ENCODE measurements at places on chromosomes 5 and 9.

- no peak for DNase-seq
Observed at GRCh38 chr5:103441523-103441922, 121.1 kb downstream of the NUDT12 start.

- no peak for DNase-seq
Observed at GRCh38 chr5:141834331-141834730, 43.9 kb downstream of the PCDH1 start.

DNA sequence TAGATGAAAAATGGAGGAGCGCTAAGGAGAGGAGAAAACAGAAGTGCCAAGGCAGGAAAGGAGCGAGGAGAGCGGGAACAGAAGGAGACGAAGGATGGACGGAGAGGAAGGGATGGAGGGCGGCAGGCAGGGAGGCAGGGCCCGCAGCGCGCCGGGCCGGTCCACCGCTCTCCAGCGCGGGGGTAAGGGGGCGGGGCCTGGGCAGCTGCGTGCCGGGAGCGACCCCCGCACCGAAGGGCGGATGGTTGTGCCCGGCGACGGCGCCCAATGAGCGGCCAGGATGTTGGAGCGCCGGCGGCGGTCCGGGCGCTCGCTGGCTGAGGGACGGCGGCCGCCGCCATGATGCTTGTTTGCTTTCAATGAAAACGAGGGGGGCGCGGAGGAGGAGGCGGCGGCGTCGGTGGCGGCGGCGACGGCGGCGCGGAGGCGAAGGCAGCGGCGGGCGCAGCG is at the start of gene CNOT6:
Gene CNOT6 (plus strand): TSS at position 320 of the 450 bp plus-strand sequence. CDS start 34,898 bp downstream, outside the sequence.
- peak; percentile 96 for DNase-seq

DNA sequence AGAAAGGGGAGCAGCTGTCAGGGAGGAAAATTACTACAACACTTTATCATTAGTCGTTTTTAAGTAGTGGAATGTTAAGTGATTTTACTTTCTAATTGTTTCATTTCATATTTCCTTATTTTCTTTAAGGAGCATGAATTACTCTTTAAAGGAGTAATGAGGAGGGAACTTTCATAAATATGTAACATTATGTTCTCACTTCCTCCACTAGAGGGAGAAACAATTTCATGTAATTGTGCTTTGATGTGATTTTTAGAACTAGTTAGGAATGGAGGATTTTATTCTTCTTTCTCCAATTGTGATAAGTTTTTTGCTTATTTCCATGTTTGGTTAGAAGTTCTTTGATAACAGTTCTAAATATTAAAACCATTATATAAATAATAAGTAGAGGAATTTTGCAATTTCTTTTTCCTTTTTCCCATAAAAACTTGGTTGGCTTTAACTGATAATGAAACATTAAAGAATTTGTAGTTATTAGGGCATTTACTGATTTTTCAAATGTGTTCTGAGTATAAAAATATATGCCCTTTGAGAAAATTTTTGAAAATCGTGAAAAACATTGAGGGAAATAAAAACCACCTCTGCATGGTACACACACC is 25.6 kb downstream of the CEP78 start:
- peak; percentile 16 for DNase-seq

- DNase-seq, result no peak
Observed at GRCh38 chr5:147332658-147333057, 97.8 kb downstream of the STK32A start.

DNA sequence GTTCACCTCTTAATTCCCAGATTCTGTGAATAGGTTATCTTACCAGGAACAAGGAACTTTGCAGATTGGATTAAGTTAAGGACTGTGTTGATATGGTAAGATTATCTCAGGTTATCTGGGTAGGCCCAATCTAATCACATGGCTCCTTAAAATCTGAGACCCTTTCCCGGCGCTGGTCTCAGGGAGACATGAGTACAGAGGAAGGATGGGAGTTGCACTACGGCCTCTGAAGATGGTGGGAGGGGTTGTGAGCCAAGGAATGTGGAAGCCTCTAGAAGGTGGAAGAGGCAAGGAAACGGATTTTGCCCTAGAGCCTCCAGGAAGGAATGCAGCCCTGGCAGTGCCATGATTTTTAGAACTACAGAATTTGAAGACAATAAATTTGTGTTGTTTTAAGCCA is 95.1 kb downstream of the AK8 start:
- DNase-seq, result no peak

GRCh38 chr5:5348576-5348975 is 73.9 kb upstream of the ICE1 start:
- DNase-seq, result no peak

GRCh38 chr9:133979273-133979920 is 12.7 kb downstream of the VAV2 start:
- no peak for DNase-seq

GRCh38 chr9:128206916-128207910 is 4.0 kb downstream of the DNM1 start:
- no peak for DNase-seq

DNA sequence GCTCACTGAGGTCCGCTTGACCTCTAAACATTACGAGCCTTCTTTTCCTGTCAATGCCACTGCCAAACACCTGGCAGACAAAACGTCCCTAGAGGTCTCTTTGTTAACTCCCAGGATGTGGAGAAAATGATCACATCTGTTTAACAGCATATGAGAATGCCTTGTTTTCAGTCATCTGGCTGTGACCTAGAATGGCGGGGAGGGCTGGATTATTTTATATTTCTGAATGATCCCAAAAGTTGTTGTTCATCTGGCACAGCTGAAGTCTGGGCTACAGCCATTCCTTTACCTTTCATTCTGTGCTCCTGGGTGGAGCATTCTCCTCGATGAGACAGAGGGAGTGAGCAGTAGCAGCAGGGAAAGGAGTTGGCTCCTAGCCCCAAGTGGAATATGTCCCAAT is 138.2 kb downstream of the PRDM6 start:
- DNase-seq, result no peak

DNA sequence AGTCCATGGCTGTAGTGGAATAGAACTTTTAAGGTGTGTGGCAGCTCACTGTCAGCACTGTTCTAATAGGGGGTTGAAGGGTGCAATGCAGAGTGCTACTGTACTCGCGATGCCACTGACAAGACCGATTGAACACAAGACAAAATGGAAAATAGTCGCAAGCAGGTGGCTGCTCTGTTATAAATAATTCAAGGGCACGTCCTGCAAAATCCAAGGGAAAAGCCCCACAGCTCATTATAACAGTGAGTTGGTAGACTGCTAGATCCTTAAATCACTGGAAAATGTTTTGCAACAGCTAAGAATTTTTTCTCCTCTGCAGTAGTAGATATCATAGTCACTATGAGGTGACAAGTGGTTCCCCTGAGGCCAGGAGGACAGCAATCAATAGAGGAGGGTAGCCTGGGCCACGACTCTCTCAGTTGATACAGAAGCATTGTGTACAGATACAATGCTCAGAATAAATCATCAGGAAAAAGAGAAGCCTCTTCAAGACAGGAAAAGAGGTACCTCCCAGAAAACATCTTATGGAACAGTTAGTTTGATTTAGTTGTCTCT is 926.3 kb downstream of the TLE4 start:
- no peak for DNase-seq

DNA sequence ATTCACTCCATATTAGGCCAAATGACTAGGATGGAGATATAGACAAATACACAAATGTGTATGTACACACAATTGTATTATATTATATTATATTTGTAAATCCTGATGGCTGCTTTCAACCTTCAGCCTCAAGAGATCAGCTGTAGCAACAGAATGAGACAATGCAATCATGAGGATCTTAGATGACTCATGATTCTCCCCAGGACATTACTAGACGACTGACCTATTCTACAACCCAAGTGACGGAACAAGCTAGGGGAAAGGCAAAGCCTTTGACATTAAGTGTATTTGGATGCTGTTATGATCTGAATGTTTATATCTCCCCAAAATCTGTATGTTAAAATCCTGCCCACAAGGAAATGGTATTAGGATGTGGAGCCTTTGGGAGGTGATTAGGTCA is 66.5 kb downstream of the COX7C start:
- DNase-seq, result no peak

- no peak for DNase-seq
Observed at GRCh38 chr9:117809751-117810150, 105.5 kb downstream of the TLR4 start.

DNA sequence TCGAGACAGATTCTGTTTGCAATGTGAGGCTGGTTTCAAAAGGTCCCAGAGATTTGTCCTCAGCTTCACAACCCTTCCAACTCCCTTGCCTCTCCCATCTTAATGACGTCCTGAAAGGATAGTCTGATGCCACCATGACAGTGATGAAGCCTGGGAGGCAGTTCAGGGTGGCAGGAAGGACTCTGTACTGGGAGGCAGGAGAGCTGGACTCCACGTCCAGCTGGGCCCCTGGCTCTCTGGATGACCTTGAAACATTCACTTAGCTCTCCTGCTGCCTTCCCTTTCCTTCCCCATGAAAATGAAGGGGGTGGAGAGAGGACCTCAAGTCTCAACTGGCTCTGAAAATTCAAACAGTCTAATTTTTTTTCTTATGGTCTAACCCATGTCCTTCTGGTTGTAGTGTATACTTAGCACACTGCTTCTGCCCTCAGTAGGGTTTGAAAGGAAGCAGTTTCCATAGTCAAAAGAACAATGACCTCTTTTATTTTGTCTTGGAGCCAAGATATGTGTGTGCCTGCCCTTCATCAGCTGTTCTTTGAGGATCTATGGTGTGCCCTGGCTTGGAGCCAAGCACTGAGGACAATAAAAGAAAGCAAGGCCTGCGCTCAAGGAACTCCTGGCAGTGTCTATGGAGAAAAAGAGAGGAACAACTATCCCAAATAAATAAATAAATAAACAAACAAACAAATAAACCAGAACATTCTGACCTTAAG is 188.3 kb downstream of the GRIA1 start:
- no peak for DNase-seq

GRCh38 chr9:136201609-136202453 is 3.1 kb downstream of the LHX3 start:
- no peak for DNase-seq

DNA sequence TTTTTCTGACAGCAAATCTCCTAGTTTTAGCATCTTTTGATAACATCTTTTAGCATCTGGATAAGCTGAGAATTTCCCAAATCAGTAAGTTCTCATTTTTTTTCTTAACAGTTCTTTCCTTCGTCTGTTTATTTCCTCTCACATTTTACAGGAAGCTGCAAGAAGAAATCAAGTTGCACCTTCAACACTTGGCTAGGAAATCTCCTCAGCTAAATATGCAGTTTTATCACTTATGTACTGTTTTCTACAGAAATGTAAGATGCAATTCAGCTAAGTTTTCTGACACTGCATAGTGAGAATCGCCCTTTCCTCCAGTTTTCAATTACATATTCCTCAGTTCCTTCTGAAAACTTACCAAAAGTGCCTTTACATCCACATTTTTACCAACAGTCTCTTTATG is 59.0 kb upstream of the MSX2 start:
- DNase-seq, result no peak

DNA sequence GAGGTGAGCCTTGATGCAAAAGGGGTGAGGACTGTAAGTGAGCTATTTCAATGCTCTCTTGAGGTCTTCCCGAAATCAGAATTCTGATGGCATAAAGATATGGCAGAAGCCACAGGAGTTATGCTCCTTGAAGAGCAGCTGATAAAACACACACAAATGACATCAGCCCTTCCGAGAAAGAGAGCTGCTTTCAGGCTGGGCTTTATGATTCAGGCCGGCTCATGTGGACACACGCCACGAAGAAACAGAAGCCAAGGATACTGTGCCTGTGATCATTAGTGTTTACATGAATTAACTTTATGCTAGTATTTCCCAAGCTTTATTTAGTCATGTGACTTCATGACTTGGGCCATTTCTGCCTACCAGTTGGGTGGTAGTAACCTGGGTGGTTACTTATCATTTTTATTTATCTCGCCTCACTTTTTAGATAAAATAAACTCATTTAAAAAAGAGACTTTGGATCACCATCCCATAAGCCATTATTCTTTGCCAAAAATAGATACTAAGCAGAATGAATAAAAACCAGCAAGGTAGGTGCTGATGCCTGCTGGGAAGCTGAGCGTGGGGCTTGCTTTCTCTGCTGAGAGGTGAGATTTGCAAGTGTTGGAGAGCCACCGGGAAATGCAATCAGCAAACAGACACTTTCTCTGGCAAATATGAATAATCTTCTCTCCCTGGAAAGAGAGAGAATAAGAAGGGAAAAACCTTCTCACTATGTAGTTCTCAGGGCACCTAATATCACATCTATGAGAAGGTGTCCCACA is 73.0 kb upstream of the SLC25A51 start:
- DNase-seq, result no peak

DNA sequence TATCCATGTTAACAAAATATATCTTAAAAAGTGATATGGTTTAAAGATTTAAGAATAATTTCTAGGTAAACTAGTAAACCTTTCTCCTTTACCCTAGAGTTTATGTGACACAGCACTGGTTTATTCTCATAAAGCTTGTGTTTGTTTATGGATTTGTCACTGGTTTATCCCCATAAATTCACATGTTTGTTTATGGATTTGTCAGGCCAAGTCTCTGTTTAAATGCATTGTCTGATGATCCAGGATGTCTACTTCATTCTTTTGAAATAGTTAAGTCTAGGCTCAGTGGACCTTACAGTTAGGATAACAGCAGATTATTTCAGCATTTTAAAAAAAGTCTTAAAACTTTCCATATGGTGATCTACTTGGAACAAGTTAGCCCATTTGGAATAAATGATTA is 334.0 kb downstream of the ARRDC3 start:
- no peak for DNase-seq

- no peak for DNase-seq
Observed at GRCh38 chr5:179322071-179323025, 22.9 kb downstream of the ADAMTS2 start.

- no peak for DNase-seq
Observed at GRCh38 chr9:134028575-134029247, 3.4 kb downstream of the BRD3OS start.

DNA sequence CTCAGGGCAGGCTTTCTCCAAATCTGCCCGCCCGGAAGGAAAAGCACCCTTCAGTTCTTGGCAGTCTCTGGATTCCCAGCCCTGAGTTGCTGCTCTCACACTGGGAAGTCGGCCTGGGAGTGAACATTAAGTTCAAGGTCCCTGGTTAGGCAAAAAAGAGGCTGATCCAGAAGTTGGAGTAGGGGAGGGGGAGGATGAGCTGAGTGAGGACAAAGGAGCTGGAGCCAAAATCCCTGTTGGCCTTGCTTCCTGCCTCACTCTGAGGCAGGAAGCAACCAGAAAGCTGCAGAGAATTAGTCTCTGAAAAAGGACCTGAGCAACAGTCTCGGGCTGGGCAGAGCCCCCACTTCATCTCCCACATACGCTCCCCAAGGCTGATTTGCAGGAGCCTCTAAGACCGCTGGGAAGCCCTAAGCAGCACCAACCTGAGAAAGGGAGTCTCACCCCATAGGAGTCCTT is 15.0 kb upstream of the RPS14 start:
- no peak for DNase-seq

GRCh38 chr5:17336054-17336453 is 118.6 kb downstream of the BASP1 start:
- no peak for DNase-seq

GRCh38 chr9:71710856-71711255 is 57.5 kb downstream of the CEMIP2 start:
- no peak for DNase-seq
